ENCODE measurements at places on chromosomes 4 and X.

GRCh38 chrX:48992341-48992740 is 9.7 kb downstream of the GRIPAP1 start:
- no peak for DNase-seq

GRCh38 chrX:130997314-130997713 is 60.8 kb upstream of the ARHGAP36 start:
- no peak for DNase-seq

- no peak for DNase-seq
Measured at GRCh38 chr4:68175562-68176155, 46.0 kb upstream of the TMPRSS11F start.

DNA sequence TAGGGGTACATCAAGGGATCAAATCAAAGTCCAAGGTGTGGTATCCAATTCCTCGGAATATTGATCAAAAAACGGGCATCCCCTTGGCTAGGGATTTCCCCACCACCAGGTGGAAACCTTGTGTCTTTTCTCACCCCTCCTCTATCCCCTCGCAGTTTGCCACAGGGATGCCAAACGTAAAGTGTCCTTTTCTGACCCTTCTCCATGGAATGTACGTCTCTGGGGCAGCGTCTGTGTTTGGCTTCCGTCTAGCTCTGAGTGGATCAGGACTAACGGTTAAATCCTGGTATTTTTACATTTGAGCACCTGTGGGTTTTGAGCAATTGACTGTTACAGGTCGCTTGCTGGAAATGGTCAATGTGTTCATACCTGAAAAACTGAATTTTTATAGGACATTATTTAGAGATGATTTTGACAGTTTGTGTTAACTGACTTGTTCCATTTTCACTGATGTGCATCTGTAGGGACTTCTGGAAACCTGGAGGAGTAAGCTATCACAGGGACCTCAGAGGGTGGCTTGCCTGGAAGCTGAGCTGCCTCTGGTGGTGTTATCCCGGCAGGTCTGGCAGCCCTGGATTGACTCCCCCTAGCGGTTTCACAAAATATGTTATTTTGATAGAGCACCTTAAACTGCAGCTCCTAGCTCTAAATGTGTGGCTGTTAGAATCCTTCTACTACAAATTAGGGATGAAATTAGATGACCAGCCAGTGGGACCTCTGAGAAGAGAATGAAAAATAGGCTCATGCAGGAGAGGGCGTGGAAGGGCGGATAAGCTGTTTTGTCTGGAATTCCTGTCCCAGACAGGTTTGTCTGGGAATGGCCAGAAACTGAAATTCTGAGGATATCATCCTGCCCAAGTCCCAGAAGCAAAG is 8.8 kb upstream of the MGST2 start:
- DNase-seq, result no peak

DNA sequence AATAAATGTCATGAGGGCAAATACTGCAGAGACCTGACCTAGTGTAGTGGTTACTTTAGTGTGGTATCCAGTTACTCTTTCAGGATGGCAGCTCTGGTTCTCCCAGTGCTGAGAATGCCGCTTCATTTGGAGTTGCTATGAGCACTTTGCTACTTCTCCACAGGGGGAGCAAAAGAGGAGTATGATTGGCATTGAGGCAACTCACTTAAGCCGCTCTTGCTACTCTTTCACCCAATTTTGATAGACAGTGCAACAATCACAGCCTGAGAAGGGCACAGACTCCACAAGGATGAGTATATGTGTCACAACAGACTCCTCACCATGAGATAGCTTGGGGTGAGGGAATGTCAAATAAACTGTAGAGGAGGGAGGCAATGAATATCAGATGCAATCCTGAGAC is 81.2 kb downstream of the NPY1R start:
- DNase-seq, result no peak

DNA sequence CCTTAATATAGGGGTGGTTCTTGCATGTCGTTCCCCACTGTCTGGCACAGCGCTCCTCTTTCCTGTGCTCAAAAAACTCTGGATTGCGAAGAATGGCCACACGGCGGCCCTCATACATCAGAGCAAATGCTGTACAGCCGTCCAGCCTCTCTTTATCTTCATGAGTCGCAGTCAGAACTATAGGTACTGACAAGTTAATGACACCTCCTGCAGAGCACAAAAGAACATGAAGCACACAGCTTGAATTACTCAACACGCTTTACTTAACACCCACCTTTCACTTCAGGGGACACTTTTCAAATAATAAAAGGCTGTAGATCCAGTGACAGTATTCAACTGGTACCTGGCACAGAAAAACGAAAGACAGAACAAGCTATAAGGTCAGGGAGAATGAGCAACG is 65.3 kb downstream of the PAPSS1 start:
- DNase-seq, result no peak

GRCh38 chrX:134694333-134695322 is 36.4 kb upstream of the PLAC1 start:
- DNase-seq, result no peak

GRCh38 chr4:176034499-176034898 is 31.1 kb upstream of the WDR17 start:
- DNase-seq, result no peak

- no peak for DNase-seq
Measured at GRCh38 chrX:40009890-40010289, 87.9 kb downstream of the BCOR start.

GRCh38 chr4:167786504-167786903 is 305.8 kb upstream of the ANXA10 start:
- no peak for DNase-seq

GRCh38 chrX:50099331-50099730 is 101.5 kb downstream of the AKAP4 start:
- no peak for DNase-seq

GRCh38 chr4:126419266-126419665 is 1104.5 kb downstream of the FAT4 start:
- DNase-seq, result no peak

DNA sequence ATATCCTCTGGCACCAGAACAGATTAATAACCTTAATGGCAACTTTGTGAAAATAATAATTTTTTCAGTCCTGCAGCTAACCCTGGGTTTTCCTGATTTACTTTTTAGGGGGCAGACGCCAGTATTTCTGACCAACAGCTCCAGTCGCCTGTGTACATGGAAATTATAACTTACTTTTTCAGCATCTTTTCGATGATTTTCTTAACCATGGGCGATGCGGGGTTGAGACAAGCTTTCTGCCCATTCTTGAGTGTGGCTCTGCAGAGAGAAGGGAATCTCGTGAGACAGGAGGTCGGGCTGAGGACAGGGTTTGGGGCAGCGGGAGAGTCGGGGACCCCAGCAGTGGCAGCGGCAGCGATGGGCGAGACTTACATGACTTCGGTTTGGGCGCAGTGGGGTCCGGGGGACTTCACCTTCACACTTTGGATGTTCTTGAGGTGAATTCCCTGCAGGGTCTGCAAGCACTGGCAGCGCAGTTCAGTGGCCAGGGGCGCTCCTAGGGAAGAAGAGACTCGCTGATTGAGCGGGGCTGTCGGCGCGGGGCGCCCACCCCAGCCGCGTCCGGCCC is 484 bp downstream of the CXCL2 start:
- DNase-seq, result no peak

DNA sequence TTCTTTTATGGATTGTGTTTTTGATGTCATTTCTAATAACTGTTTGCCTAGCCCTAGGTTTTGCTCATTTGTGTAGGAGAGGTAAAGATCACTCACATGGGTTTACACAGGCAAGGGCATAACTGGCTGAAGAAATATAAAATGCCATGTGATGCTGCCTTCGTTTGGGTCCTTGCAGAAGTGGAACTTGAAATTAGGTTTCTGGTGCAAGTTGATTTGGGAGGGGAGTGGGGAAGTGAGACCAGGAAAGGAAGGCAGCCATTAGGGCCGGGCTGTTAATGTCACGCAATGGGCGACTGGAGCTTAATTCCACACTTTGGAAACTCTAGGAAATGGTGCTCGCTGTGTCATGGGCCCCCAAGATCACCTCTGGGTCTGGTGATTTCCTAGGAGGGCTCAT is 14.5 kb downstream of the CLCN4 start:
- DNase-seq, result no peak

- no peak for DNase-seq
Measured at GRCh38 chr4:100312615-100313350, 122.5 kb upstream of the DDIT4L start.

DNA sequence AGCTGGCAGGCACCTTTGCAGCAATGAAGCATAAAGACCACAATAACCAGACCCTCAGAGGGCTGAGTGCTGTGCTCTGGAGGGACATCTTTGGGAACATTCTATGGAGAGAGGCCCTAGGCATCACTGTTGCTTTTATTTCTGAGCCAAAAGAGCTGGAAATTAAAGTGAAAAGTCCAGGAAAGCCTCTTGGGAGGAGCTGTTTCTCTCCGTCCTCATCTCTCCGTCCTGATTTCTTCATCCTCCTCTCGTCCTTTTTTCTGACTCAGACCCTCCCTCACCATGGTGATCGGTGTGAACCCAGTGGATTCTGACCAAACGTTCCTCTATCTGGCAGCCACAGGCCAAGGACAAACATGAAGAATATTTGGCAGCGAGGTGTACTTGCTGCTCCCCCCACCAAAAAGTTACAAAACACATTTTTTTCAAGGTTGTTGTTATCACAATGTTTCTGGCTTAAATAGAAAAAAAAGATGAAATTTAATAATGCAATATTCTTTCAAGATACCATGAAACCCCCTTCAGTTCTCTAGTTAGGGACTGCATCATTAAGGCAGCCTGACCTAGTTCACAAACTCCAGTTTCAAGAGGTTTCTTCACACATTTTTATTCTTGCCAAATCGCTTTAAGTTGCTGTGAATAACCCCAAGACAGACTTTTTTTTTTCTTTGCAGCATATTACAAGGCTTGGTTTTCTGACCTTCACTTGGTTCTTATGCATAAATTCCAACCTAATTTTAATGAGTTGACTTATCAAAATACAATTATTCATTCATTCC is 80.2 kb downstream of the SCD5 start:
- DNase-seq, result no peak

GRCh38 chr4:879729-880077 is 52.4 kb downstream of the GAK start:
- no peak for DNase-seq

DNA sequence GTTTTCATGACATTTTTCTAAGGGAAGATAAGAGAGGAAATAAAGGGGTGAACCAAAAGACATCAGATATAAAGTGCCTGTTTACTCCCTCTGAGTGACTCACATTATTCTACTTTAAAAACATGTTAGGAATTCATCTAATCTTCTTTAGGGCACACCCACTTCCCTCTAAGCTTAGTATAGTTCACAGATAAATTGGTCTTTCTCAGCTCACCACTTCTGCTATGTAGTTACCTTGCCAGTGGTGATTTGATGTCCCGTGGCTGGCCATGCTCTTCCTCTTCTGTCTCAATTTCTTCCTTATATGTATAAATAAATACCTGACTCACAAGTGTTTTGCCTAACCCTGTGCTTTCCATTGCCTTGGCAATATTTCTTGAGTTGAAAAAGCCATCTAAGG is 96.8 kb downstream of the PDLIM5 start:
- DNase-seq, result no peak

DNA sequence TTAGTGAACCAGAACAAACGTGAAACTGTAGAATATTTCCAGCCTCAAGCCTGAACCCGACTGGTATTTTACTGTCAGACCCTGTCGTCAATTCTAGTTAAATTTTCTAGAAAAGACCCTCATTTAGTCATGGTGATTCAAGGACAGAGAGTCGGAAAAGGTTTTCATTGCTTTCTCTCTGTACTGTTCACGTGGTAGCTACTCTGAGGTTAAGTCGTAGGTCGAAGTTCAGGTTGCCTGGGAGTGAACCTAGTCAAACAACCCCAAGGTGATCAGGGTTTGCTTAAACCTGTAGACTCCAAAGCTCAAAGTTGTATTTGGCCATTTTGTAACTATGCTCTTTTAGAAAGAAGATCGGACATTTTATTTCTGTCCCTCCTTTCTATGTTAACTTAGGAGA is 283.6 kb downstream of the ARHGAP10 start:
- DNase-seq, result no peak

GRCh38 chrX:54695231-54695630 is 102.8 kb downstream of the ITIH6 start:
- no peak for DNase-seq

Data from 8988T (cell line).